ENCODE measurements at places on chromosomes 12 and 14.

DNA sequence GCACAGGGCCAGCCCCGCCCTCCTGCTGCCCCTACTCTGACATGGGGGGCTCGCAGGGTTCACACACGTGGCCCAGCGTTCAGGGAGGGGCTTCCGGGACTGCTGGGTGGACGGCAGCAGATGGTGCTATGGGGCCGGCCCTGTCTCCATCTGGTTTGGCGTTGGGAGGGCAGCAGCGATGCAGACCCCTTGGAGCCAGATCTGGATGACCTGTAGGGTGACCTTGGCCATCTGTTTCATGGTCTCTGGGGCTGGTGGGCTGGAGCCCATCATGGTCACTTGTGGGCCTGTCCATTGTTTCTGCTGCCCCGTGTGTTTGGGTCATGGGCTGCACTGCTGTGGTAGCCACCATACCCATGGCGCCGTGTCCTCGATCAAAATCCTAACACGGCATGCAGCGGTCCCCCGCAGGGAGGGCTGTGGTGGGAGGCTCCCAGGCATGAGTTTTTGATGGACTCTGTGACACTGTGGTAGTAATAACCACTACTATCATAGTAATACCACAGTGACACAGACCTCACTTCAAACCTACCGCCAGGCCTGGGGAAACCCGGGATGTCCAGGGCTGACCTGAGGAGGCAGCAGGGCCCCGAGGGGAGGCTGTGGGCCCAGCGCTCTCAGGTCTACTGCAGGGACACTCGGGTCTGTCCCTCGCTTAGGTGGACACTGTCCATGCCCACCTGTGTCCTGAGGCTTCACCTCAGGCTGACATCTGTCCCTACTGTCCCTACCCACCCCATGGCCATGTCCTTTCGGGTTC, 359.4 kb downstream of the TMEM121 start:
- no peak for DNase-seq

DNA sequence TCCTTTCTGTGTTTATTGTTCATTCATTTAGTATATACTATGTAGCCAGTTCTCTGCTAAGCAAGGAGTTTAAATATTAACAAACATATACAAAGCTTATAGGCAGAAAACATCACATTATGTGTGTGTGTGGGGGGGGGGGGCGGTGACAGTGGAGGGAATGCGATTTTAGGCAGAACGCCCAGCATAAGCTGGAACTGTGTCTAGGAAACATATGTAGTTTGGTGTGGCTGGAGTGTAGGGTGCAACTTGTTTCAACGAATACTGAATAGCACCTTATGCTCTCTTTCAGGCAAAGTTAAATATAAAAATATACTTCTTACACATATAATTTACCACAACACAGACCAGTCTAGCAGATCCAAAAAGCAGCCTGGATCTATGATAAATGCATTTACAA, 980.6 kb downstream of the SLC6A15 start:
- no peak for DNase-seq

- DNase-seq = no peak
These were observed 157.6 kb downstream of the CAPZA3 start for GRCh38 chr12:18895540-18895939.

GRCh38 chr12:105480162-105480561, 149.7 kb downstream of the C12orf75 start:
- DNase-seq = no peak

- DNase-seq = no peak
These were observed 43.8 kb downstream of the SENP1 start for GRCh38 chr12:48061938-48062719.

GRCh38 chr12:49232940-49233841, 31.7 kb upstream of the TUBA1C start:
- no peak for DNase-seq

DNA sequence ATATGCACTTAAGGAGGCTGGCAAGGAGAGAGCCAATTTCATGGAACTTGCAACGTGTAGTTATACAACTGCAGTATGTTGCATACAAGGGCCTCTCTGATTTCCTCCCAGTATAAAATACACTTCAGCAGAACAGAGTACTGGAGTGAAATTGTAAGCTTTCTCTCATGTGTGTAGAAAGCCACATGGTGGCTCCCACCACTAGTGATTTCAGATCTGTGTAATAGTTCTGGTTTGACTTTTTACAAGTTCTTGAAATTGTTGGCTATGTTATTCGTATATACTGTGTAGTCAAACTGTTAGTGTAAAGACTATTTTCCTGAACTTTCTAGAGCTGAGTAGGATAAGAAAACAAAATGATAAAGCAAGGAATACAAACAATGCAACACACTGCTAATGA, 16.4 kb upstream of the LMO3 start:
- DNase-seq = no peak

DNA sequence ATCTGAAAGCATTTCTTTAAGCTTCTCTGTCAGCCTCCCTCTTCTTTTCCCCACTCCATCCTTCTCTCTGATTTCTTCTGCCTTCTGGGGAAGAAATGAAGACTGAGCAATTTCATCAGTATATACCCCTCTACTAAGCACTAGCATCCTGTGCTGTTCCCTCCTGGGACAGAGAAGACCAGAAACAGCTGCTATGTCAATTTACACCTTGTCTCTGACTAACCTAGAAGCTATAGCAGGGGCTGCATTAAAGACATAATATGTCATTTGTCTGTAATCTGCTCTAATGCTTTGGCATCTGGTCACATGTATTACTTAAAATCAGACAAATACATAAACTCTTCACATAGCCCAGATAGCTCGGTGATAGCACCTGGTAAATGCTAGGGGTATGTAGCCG, 296.9 kb downstream of the PAWR start:
- DNase-seq = no peak

DNA sequence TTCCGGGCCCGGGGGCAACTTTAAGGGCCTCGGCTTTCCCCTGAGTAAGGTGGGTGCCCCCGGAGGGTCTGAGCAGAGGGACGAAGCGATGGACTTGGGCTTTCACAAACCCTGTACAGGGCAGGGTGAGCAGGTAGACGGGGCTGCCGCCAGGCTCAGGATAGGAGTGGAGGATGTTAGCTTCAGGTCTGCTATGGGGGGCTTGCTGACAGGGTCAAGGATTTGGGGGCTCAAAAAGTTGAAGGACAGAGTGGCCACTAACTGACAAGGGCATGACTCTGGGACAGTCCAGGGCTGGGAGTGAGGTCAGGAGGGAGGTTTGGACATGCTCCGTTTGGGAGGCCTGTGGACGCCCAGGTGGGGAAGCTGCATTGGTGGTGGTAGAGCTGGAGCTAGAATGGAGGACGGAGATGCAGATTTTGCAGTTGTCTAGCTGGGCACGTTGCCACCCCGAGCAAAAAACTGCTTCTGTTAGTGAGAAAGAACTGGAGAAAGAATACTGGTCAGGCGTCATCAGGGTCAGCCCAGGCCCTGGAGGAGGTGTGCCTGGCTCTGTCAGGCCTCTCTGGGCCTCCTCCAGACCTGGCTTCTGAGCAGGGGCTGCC, 113.3 kb downstream of the ADGRD1 start:
- DNase-seq = no peak

GRCh38 chr12:45089411-45090075, 38.6 kb upstream of the DBX2 start:
- DNase-seq = no peak

DNA sequence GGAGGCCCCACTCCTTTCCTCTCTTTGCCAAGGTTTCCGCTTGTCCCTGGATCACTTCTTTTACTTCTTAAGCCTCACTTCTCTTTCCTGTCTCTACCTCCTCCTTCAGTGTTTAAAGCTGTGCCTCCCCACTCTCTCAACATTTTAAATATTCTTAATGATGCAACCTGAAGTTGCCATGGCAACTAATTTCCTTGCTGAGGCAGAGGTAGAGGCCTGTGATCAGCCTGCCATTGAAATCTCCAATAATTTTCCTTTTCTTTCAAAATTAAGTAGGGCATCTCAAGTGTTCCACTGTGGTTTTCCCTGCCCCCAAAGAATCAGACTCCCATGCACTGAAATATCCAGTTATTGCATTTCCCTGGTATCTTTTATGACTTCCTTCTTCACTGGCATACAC, 108.6 kb upstream of the VRK1 start:
- no peak for DNase-seq

Data from substantia nigra (tissue), 51 donors.